Kidney (tissue), 22 donors: ENCODE measurements at places on chromosomes 12 and 14. TPM values are rescaled to one million over a fixed set of nuclear protein-coding genes. Genes with fewer than 3 reads are reported as not detected.

The GABARAPL1 gene
- polyA plus RNA-seq = 454 TPM

The DCP1B gene
- 11.3 TPM for polyA plus RNA-seq

The RABGGTA gene
- 25.8 TPM for polyA plus RNA-seq

The RXYLT1 gene
- polyA plus RNA-seq = 15.9 TPM

The OR11H7 gene
- polyA plus RNA-seq = not detected

The STYK1 gene
- 0.58 TPM for polyA plus RNA-seq

The CRIP1 gene
- polyA plus RNA-seq = 272 TPM

The ERBB3 gene
- 31.5 TPM for polyA plus RNA-seq

The NRIP2 gene
- 15.9 TPM for polyA plus RNA-seq

The TMEM119 gene
- 4.1 TPM for polyA plus RNA-seq

The IAPP gene
- not detected for polyA plus RNA-seq

The KLRG1 gene
- 3.2 TPM for polyA plus RNA-seq

The KRT72 gene
- not detected for polyA plus RNA-seq

The RND1 gene
- polyA plus RNA-seq = 2.2 TPM

The CLEC4C gene
- not detected for polyA plus RNA-seq

The SLC38A2 gene
- 38.6 TPM for polyA plus RNA-seq

The TRPV4 gene
- polyA plus RNA-seq = 24.5 TPM

The KLRC1 gene
- polyA plus RNA-seq = not detected

The ALDH2 gene
- polyA plus RNA-seq = 318 TPM

The NFATC4 gene
- 38.9 TPM for polyA plus RNA-seq

The CFAP54 gene
- polyA plus RNA-seq = 0.13 TPM

The SLC17A8 gene
- polyA plus RNA-seq = 0.09 TPM

The COPZ1 gene
- 181 TPM for polyA plus RNA-seq

The CEP170B gene
- polyA plus RNA-seq = 8.1 TPM

The CFL2 gene
- 56.3 TPM for polyA plus RNA-seq

The CERS5 gene
- polyA plus RNA-seq = 40.2 TPM

The TDRD9 gene
- 1.6 TPM for polyA plus RNA-seq

The MAP4K5 gene
- 9.4 TPM for polyA plus RNA-seq

The ARG2 gene
- polyA plus RNA-seq = 77.0 TPM

The CMA1 gene
- not detected for polyA plus RNA-seq

The KLRF2 gene
- not detected for polyA plus RNA-seq

The AICDA gene
- polyA plus RNA-seq = not detected

The NGDN gene
- polyA plus RNA-seq = 37.6 TPM

The KRT73 gene
- polyA plus RNA-seq = not detected

The DNAJC22 gene
- 15.1 TPM for polyA plus RNA-seq

The RERGL gene
- 48.4 TPM for polyA plus RNA-seq

The WDR89 gene
- 10.8 TPM for polyA plus RNA-seq

The KCNMB4 gene
- polyA plus RNA-seq = 5.6 TPM

The OR4K2 gene
- polyA plus RNA-seq = not detected

The B4GALNT1 gene
- polyA plus RNA-seq = 1.6 TPM

The ARPC3 gene
- 325 TPM for polyA plus RNA-seq

The TSHR gene
- not detected for polyA plus RNA-seq

The FAM181A gene
- not detected for polyA plus RNA-seq

The CCDC196 gene
- polyA plus RNA-seq = not detected

The P2RX2 gene
- polyA plus RNA-seq = 0.37 TPM

The LALBA gene
- not detected for polyA plus RNA-seq

The ALDH1L2 gene
- polyA plus RNA-seq = 0.28 TPM

The TAS2R30 gene
- polyA plus RNA-seq = not detected

The RFX4 gene
- polyA plus RNA-seq = not detected

The PTPRB gene
- polyA plus RNA-seq = 13.5 TPM

The FAM186B gene
- 0.34 TPM for polyA plus RNA-seq

The APOLD1 gene
- 4.5 TPM for polyA plus RNA-seq
